ENCODE measurements at places on chromosomes 3 and 15.

GRCh38 chr15:25633862-25634261 lies 195.0 kb upstream of the UBE3A start:
- no peak for DNase-seq

GRCh38 chr3:156509189-156510174 lies 45.4 kb downstream of the SSR3 start:
- no peak for DNase-seq

DNA sequence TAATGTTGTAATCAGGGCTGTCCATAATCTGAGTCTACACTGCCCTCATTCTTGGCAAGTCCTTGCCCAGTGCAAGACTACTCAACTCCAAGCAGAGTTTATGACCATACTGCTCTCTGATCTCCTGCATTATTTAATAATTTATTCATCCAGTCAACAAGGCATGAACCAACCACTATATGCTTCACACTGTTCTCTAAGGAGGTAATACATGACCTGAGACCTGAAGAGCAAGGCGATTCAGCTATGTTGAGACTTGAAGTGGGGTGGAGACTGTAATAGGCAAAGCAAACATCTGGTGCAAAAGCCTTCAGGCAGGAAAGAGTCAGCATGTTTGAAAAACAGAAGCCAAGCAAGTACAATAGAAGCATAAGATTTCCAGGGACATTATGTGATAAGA lies 1362.8 kb downstream of the ROBO2 start:
- DNase-seq, result no peak

GRCh38 chr3:37770336-37770735 lies 91.3 kb upstream of the CTDSPL start:
- DNase-seq, result no peak

- no peak for DNase-seq
These were observed 21.4 kb downstream of the SECISBP2L start for GRCh38 chr15:49024840-49025239.

- DNase-seq, result no peak
These were observed 72.1 kb downstream of the LRIG1 start for GRCh38 chr3:66428733-66429132.

GRCh38 chr3:100875239-100875638 lies 118.0 kb downstream of the ABI3BP start:
- DNase-seq, result no peak

- no peak for DNase-seq
These were observed 32.1 kb upstream of the TJP1 start for GRCh38 chr15:29854413-29854812.

DNA sequence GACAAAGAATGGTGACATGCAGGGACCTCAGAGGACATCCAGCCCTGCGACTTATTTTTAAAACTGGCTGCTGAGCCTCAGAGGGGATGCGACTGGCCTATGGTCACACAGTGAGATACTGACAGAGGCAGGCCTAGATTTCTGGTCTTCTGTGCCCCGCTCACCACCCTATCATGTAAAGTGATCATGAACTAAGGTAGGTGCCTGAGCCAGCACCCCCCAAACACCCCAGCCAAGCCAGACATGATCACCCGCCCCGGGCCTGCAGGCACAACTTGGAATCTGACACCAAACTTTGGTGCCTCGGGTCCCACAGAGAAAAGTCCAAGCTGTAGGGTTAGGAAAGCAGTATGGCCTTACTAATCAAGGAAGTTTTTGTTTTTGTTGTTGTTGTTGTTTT lies 33.9 kb upstream of the HHATL start:
- no peak for DNase-seq

DNA sequence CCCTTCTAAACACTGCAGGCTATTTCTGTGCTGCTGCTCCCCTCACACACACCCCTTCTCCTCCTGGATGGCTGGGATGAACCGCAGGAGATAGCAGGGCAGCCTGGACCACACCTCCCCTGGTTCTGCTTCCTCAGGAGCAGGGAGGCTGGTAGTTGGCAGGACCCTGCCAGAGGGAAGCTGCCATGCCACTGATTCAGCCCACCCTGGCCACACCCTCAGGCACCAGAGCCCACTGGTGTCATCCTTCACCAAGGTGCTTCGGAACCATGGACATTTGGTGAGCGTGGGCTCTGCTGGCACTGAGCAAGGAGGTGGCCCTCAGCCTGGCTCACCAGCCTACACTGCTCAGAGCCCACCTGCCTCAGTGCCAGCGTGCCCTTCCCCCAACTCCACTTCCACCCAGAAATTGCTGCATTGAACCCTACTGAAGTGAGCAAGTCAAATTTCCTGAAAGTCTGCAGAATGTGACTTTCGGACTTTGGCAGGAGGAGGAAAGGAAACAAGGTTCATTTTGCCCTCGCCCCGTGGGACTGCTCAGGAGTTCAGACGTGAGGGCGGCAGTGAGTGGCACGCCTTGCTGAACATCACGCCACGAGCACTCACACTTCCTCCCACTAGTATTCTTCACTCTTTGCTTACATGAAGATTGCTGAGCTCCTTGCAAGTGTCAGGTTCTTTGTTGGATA lies 26.3 kb downstream of the BMF start:
- DNase-seq, result no peak

DNA sequence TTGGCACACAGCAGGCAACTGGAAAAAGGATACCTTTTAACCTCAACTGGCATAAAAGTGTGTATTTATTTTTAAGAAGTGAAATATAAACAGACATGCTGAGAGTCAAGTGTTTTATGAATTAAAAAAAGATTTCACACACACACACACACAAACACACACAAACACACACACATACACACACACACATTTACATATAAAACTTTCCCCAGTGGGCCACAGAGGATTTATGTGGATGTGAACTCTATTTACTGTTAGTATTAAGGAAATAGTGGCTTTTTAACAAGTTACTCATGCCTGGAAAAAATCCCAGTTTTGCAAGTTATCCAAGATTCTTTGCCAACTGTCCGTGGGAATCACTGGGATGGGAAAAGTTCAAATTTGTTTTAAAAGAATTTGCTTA lies 725.9 kb upstream of the NR2F2 start:
- no peak for DNase-seq

DNA sequence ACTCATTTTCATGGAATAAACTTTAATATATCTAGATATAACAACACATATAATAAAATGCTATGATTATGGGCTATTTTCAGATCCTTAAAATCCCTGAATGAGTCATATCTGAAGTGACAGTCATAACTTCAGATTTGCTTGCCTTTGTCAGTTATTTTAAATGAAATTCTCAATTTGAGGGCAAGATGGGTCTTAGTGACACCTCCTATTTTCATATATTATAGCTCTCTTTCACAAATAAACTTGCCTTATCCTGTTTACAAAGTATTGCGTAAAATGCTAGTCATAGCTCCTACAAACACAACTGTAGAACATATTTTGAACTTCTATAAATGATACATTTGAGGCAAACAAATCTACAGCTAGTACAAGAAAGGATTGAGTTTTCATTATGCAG lies 6.2 kb upstream of the THRB start:
- no peak for DNase-seq

DNA sequence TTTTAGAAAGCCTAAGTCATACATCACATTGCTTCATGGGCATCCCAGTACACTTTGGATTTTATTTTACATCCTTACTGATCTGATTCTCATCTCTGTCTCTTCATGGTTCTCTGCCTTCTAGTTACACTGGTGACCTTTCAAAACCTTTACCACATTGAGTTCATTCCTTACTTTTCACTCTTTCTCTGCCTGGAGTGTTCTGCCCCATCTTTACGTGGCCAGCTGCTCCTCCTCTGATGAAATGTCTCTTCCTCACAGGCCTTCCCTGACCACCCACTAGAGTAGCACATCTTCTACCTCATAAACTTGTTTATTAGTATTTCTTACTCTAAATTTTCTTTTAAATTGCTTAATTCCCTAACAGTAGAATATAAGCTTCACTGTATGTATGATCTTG lies 17.7 kb downstream of the CTNNB1 start:
- no peak for DNase-seq

DNA sequence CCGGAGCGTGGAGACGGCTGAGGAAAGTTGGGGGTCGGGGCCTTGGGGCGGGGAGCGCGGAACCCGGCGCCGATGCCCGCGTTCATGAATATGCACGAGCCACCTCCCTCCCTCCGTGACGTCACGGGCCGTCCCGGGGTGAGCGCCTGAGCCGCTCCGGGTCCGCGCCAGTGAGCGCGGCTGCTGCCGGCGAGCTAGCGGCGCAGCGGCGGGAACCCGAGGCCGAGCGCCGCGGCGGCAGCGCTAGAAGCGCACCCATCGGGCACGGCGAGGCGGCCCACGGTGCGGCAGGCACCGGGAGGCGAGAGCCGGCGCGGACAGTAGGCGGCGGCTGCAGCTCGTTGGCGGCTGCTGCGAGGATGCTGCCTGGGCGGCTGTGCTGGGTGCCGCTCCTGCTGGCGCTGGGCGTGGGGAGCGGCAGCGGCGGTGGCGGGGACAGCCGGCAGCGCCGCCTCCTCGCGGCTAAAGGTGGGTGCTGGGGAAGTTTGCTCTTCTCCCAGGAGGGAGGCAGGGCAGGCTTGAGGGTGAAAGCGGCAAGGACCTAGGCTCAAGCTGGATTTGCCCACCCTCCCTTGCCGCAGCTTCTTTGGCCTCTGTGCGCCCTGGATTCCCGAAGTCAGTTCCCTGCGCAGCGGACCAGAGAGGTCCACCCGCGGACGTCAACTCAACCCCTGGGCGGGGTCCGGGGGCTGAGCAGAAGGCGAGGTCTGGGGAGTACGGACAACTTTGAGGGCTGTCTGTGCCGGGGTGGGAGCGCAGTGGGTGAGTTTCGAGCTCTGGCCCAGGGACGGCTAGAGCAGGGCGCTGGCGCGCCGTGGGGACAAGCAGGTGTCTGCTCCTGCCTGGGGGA lies at the start of gene CLSTN2:
Gene CLSTN2 (plus strand): TSS at position 170 of the 850 bp plus-strand sequence.
- DNase-seq, result peak; percentile 29

GRCh38 chr3:141455603-141456300 lies 31.1 kb upstream of the RASA2 start:
- no peak for DNase-seq

DNA sequence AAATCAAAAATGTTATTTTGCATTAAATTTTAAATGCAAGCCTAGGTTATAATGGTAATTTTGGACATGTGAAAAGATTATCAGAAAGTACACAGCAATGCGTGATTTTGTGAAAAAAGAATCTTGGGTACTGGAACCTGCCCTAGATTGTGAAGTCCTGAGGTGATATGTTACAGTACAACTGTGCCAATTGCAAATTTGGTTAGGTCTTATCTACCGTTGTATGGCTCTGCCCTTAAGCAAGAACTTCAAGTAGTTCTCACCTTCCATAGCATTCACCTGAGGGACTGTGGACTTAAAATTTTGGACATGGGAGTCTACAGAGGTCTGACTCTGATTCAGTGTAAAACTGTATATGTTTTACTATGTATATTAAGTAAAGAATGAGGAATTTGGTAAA lies 140.2 kb downstream of the PEX5L start:
- DNase-seq, result no peak

DNA sequence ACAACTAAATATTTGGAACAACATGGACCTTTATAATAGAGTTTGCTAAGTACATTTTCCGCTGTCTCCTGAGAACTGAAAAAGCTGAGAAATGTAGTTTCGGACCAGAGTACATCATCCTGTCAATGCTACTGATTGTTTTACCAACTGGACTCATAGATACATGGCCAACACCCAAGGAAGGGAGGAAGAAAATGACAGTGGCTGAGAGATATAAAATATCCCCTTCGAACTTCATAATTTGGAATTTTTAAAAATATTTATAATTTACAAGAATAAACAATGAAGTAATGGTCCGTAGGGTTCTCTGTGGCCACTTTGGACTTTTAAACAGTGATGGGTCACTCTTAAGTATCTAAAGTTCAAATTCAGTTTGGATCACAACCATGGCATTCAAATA lies 1042.7 kb downstream of the MCTP2 start:
- no peak for DNase-seq

GRCh38 chr15:81297147-81297572 lies 26.8 kb downstream of the STARD5 start:
- no peak for DNase-seq

DNA sequence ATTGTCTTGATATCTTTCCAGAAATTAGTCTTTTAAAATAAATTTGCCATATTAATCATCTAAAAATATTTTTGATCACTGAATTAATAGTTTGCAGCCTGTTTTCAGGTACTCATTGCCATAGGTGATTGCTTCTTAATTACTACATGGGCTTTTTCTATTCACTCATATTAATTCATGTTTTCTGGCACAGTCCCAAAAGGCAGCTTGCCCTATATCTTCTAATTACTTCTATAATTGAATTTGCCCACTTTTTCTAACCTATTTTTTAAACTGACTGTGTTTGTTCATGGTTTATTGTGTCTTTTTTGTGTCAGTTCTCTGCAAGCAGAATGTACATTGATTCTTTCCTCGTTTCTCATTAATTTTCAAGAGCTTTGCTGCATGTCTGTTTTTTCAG lies 85.7 kb upstream of the SOX2 start:
- DNase-seq, result no peak

DNA sequence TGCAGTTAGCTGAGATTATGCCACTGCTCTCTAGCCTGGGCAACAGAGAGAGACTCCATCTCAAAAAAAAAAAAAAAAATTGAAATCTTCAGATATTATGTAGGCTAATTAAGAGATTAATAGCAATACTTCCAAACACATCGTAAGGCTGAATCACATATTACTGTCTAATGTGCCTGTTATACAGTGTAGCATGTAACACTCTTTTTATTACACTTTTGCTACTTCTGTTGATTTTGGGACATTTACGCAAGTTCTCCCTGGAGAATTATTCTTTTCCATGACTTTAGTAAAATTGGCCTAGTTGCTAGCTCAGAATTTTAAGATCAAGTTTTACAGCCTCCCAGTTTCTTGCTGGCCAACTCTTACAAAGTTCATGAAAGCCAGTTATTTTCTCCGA lies 605.2 kb downstream of the NAALADL2 start:
- DNase-seq, result no peak

DNA sequence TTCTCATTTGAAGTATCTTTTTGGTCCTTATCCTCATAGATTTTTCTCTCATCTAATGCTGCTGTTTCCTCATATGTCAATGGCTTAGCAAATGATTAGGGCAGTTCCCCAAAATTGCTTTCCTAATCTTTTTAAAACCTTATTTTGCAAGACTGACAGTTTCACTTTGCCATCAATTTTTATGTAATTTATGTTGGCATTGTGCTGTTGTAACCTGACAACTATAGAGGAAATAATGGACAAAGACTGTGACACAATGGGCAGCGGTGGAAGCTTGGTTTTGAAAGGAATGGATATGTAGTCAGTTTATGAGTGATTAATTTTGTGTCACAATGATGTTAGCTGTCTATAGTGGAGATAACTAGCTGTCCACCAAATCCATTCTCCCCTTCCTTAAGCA lies 10.6 kb upstream of the SH3BP5 start:
- no peak for DNase-seq

DNA sequence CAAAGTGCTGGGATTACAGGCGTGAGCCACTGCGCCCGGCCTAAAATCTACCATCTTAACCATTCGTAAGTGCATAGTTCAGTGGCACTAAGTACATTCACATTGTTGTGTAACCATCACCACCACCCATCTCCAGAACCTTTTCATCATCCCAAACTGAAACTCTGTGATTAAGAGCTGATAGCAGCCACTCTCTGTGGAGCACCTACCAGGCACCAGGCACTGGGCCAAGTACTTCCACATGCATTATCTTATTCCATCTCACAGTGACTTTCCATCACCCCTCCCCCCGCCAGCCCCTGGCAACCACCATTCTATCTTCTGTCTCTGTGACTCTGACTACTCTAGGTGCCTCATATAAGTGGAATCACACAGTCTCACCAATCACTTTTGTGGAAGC lies 2.3 kb upstream of the INSYN1 start:
- DNase-seq, result no peak

GRCh38 chr3:15918988-15919387 lies 121.2 kb upstream of the ANKRD28 start:
- DNase-seq, result no peak

All from stimulated activated naive CD8-positive, alpha-beta T cell treated with anti-CD3 and anti-CD28 coated beads, Interleukin-15, Interleukin-2, amounts not matched to agents 100 U/mL and 50 U/mL, for 24 hours (primary cell).